ENCODE measurements at places on chromosomes 2 and 18.
A peak's percentile ranks its signal among the peaks of the same experiment; 100 is the strongest.

DNA sequence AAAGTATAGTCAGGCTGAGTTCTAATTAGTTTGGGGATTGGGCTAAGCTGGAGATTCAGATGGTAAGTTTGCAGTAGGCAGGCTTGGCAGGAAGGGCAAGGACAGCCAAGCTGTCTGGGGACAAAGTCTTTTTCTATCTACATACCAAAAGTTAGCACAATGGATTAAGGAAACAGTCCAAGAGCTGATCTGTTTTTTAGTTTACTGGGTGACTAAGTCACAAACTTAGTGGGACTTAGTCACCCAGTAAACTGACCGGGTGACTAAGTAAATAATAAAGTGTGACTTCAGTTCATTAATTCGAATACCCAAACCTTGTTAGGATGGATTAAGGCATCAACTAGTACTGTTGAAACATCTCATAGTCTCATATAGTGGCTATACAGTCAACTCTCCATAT, 1386.0 kb upstream of the CELF4 start:
- no peaks in the 10 kb centered on the region for H3K36me3 ChIP-seq
- no peaks in the 10 kb centered on the region for H3K4me1 ChIP-seq
- H3K4me3 ChIP-seq: no peak overlapping the region
- no peak overlapping the region for H3K27ac ChIP-seq
- DNase-seq: no peak

DNA sequence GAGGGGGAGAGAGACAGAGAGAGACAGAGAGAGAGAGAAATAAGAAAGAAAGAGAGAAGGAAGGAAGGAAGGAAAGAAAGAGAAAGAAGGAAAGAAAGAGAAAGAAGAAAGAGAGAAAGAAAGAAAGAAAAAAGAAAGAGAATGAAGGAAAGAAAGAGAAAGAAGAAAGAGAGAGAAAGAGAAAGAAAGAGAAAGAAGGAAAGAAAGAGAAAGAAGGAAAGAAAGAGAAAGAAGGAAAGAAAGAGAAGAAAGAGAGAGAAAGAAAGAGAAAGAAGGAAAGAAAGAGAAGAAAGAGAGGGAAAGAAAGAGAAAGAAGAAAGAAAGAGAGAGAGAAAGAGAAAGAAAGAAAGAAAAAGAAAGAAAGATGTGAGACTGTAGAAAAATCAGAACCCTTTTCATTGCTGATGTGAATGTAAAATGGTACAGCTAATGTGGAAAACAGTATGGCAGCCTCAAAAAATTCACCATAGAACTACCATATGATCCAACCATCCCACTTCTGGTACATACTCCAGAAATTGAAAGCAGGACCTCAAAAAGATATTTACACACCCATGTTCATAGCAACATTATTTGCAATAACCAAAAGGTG, 203.4 kb upstream of the POU3F3 start:
- H3K27me3 ChIP-seq: peaks cover 8% of the 10 kb centered on the region
- H3K36me3 ChIP-seq: no peaks in the 10 kb centered on the region
- H3K4me3 ChIP-seq: no peak overlapping the region
- no peaks in the 10 kb centered on the region for H3K4me1 ChIP-seq

GRCh38 chr18:484749-485464, 15.6 kb downstream of the COLEC12 start:
- H3K36me3 ChIP-seq: no peaks in the 10 kb centered on the region
- H3K4me1 ChIP-seq: no peaks in the 10 kb centered on the region
- H3K4me3 ChIP-seq: no peak overlapping the region
- peaks cover 4% of the 10 kb centered on the region for H3K27me3 ChIP-seq
- no peak for DNase-seq

GRCh38 chr2:39728941-39729351, 50.1 kb downstream of the THUMPD2 start:
- no peaks in the 10 kb centered on the region for H3K27me3 ChIP-seq
- peaks cover 11% of the 10 kb centered on the region for H3K4me1 ChIP-seq
- peaks cover 11% of the 10 kb centered on the region for H3K36me3 ChIP-seq
- DNase-seq: no peak
- H3K4me3 ChIP-seq: no peak overlapping the region

GRCh38 chr18:68623342-68623741, 91.6 kb downstream of the TMX3 start:
- no peak overlapping the region for H3K4me3 ChIP-seq
- no peak for DNase-seq
- H3K4me1 ChIP-seq: no peaks in the 10 kb centered on the region
- H3K27ac ChIP-seq: no peak overlapping the region
- H3K27me3 ChIP-seq: no peaks in the 10 kb centered on the region
- no peaks in the 10 kb centered on the region for H3K36me3 ChIP-seq

GRCh38 chr2:134142903-134143302, 111.0 kb upstream of the MGAT5 start:
- peak overlapping the region; percentile 57 for H3K27ac ChIP-seq
- H3K4me1 ChIP-seq: peaks cover 96% of the 10 kb centered on the region
- H3K27me3 ChIP-seq: no peaks in the 10 kb centered on the region
- no peak overlapping the region for H3K4me3 ChIP-seq
- no peak for DNase-seq
- peaks cover 43% of the 10 kb centered on the region for H3K36me3 ChIP-seq

- peaks cover 9% of the 10 kb centered on the region for H3K4me1 ChIP-seq
- H3K27me3 ChIP-seq: no peaks in the 10 kb centered on the region
- no peak overlapping the region for H3K4me3 ChIP-seq
Measured at GRCh38 chr2:61141151-61141550, 20.8 kb upstream of the C2orf74 start.

GRCh38 chr2:195458936-195459335, 198.1 kb upstream of the SLC39A10 start:
- H3K27ac ChIP-seq: no peak overlapping the region
- H3K4me3 ChIP-seq: no peak overlapping the region
- DNase-seq: no peak
- no peaks in the 10 kb centered on the region for H3K27me3 ChIP-seq

DNA sequence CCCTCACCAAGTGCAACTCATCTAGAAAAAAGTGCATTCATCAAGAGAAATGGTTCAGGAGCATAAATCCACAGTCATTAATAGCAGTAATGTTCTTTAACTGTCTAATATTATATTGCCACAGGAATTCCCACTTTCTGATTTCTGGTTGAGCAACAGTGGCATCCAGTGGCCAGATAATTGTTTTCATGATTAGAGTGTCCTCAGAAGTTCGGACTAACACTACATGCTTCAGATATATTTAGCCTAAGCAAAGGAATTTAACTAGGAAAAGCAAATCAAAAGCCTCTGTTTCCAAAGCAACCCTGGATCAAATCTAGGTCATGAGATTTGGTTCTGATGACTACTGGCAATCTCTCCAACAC, 9.8 kb upstream of the ERBB4 start:
- DNase-seq: no peak
- no peaks in the 10 kb centered on the region for H3K36me3 ChIP-seq
- H3K4me1 ChIP-seq: no peaks in the 10 kb centered on the region

- no peaks in the 10 kb centered on the region for H3K36me3 ChIP-seq
- no peak overlapping the region for H3K4me3 ChIP-seq
- no peak overlapping the region for H3K27ac ChIP-seq
- peaks cover 19% of the 10 kb centered on the region for H3K27me3 ChIP-seq
Measured at GRCh38 chr2:43737097-43737854, 36.6 kb upstream of the DYNC2LI1 start.

DNA sequence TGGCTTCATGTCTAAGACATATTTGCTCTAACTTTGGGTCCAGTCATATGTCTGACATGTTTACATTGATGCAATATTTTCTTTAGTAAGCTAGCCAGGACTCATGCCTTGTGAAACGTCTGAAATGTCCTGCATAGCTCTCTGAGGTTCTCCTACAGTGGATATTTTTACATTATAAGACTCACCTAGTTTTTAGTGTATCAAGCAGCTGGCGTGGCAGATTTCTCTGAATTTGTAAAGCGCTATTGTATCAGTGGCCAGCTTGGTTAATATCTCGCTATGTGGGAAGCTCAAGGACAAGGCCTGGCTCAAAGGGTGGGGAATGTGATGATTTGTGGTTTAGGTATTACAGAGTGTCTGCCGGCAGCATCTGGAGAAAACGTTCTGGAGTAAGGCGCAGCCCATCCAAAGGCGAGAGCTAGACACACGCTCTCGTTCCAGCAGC, 164.3 kb downstream of the LTBP1 start:
- no peak for DNase-seq
- no peaks in the 10 kb centered on the region for H3K4me1 ChIP-seq
- H3K27me3 ChIP-seq: peaks cover 2% of the 10 kb centered on the region
- H3K27ac ChIP-seq: no peak overlapping the region

DNA sequence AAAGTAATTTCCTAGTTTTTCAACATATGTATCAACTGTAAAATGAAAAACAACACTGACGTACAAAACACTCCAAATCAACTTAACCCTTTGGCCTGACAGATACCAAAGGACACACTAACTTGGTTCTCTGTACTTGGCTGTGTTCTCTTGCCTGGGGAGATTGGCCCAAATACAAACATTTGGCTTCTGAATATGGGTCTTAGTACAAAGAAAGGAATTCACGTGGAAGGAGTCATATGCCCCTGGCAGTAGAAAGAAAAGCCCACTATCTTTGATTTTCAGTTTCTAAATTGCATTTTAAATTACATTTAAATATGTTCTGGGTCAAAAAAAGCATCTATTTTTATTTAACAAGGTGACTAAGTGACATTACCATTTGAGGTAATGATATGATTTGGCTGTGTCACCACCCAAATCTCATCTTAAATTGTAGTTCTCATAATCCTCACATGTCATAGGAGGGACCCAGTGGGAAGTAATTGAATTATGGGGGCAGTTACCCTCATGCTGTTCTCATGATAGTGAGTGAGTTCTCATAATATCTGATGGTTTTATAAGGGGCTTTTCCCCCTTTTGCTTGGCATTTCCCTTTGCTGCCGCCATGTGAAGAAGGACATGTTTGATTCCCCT, 153.6 kb upstream of the CCDC195 start:
- peaks cover 4% of the 10 kb centered on the region for H3K4me1 ChIP-seq
- no peak overlapping the region for H3K27ac ChIP-seq
- H3K27me3 ChIP-seq: no peaks in the 10 kb centered on the region
- peaks cover 81% of the 10 kb centered on the region for H3K36me3 ChIP-seq
- H3K4me3 ChIP-seq: no peak overlapping the region
- no peak for DNase-seq

DNA sequence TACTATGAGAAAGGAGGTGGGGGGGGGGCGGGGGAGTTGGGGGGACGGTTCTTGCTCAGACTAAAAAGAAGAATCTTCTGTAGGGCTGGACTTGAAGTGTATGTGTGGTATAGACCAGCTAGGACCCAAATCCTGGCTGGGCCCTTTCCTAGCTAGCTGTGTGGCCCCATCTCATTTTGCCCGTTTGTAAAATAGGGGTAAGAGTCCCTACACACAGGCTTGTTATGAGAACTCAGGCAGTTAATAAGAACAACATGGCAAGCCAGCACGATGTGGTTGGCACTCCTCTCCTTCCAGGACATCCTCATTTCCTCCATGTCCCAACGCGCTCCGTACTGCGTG, 1.1 kb downstream of the EVA1A start:
- DNase-seq: no peak
- no peak overlapping the region for H3K4me3 ChIP-seq
- H3K4me1 ChIP-seq: peaks cover 12% of the 10 kb centered on the region
- peaks cover 40% of the 10 kb centered on the region for H3K27me3 ChIP-seq
- H3K36me3 ChIP-seq: no peaks in the 10 kb centered on the region
- no peak overlapping the region for H3K27ac ChIP-seq

GRCh38 chr2:100000915-100001707, 141.3 kb downstream of the AFF3 start:
- H3K36me3 ChIP-seq: peaks cover 31% of the 10 kb centered on the region
- H3K27me3 ChIP-seq: no peaks in the 10 kb centered on the region
- H3K27ac ChIP-seq: no peak overlapping the region
- peaks cover 4% of the 10 kb centered on the region for H3K4me1 ChIP-seq
- DNase-seq: no peak

DNA sequence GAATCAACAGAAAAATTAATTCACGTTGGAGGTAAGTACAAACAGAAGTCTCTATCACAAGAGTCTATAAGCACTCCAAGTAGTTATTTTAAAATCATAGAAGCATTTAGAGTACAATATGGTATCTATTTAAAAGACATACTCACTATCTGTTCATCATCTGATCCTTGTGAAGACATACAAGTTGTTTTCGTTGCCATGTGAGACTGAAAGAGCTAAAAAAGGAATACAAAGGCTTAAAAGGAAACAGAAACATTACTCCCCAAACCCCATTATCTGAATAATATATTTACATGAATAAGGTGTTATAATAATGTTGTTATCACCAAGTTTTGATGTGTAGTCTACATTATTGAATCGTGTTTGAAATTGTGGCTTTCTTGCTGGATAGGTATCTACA, 20.9 kb downstream of the SEPTIN10 start:
- no peaks in the 10 kb centered on the region for H3K4me1 ChIP-seq
- no peaks in the 10 kb centered on the region for H3K36me3 ChIP-seq
- no peak overlapping the region for H3K4me3 ChIP-seq
- DNase-seq: no peak
- no peak overlapping the region for H3K27ac ChIP-seq

GRCh38 chr2:176461098-176461808, 192.0 kb downstream of the MTX2 start:
- H3K36me3 ChIP-seq: no peaks in the 10 kb centered on the region
- no peaks in the 10 kb centered on the region for H3K4me1 ChIP-seq
- no peak overlapping the region for H3K4me3 ChIP-seq
- DNase-seq: no peak
- peaks cover 32% of the 10 kb centered on the region for H3K27me3 ChIP-seq

DNA sequence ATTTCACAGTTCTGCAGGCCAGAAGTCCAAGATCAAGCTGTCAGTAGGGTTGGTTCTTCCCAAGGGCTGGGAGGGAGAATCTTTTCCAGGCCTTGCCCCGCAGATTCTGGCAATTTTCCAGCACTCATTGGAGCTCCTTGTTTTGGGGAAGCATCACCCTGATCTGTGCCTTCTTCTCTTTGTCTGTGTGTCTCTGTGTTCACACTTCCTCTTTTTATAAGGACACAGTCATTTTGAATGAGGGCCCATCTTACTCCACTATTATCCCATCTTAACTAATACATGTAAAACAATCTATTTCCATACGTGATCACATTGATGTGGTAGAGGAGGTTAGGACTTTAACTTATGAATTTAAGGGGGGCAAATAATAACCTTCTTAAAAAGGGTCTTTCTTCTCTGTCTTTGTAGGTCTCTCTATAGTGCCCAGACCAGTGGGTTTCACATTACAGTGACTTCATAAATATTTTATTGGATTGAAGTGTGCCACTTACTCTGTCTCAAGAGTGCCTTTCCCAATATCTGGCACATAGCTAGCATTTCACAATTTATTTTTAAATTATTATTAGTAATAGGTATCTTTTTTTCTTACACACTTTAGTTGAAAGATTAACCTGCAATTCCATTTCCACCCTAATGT, 68.9 kb upstream of the CBLN2 start:
- H3K27me3 ChIP-seq: no peaks in the 10 kb centered on the region
- H3K4me3 ChIP-seq: no peak overlapping the region
- H3K27ac ChIP-seq: no peak overlapping the region
- DNase-seq: no peak
- H3K36me3 ChIP-seq: no peaks in the 10 kb centered on the region

- H3K4me1 ChIP-seq: peaks cover 9% of the 10 kb centered on the region
- no peaks in the 10 kb centered on the region for H3K36me3 ChIP-seq
- H3K27ac ChIP-seq: no peak overlapping the region
- H3K27me3 ChIP-seq: no peaks in the 10 kb centered on the region
- no peak overlapping the region for H3K4me3 ChIP-seq
- no peak for DNase-seq
Measured at GRCh38 chr2:25194576-25195122, 26.3 kb upstream of the POMC start.

- no peaks in the 10 kb centered on the region for H3K4me1 ChIP-seq
- DNase-seq: no peak
- H3K27ac ChIP-seq: no peak overlapping the region
- H3K27me3 ChIP-seq: no peaks in the 10 kb centered on the region
Measured at GRCh38 chr18:41789001-41789400, 166.0 kb upstream of the PIK3C3 start.

- no peak for DNase-seq
- peaks cover 14% of the 10 kb centered on the region for H3K27me3 ChIP-seq
- no peaks in the 10 kb centered on the region for H3K36me3 ChIP-seq
- H3K4me3 ChIP-seq: no peak overlapping the region
- H3K4me1 ChIP-seq: no peaks in the 10 kb centered on the region
- H3K27ac ChIP-seq: no peak overlapping the region
Measured at GRCh38 chr2:62469548-62469947, 36.4 kb downstream of the TMEM17 start.

Measured in activated B cell treated with CpG ODN at 0.5 μM for 24 hours (primary cell).